Astrocyte (in vitro differentiated cells and primary cell): ENCODE measurements at places on chromosomes 1 and 21. TPM values are rescaled to one million over a fixed set of nuclear protein-coding genes. Genes with fewer than 3 reads are reported as not detected.

Gene TMEM269
- total RNA-seq = 0.07 and 0.09 TPM in 2 replicates

Gene ST6GALNAC5
- total RNA-seq = 0.19 and 1.3 TPM in 2 replicates

Gene RGS13
- not detected in 2 replicates for total RNA-seq

GRCh38 chr1:155389826-155390225 is 69.1 kb downstream of the RUSC1 start:
- DNase-seq = peak; percentile 2

GRCh38 chr1:243562473-243562872 is 287.6 kb downstream of the AKT3 start:
- DNase-seq = no peak

- peak; percentile 67 for DNase-seq
Observed at GRCh38 chr1:35062518-35063196, 16.5 kb upstream of the ZMYM1 start.

DNA sequence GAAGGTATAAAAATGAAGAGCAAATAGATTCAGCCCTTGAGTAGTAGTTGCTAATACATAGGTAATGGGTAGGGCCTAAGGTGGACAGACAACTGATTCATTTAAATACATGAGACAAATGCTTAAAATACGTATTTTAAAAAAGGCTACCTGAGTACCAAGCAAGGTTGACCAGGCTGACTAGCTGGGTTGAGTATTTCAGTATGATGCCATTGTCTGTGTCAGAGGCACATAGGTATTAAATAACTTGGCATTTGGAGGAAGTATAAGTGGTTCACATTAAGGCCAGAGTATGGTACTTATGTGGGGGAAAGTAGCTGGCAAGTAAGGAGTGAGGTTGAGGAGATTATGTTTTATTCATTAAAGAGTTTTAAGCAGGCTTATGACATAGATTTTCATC is 19.4 kb downstream of the NEK7 start:
- no peak for DNase-seq

GRCh38 chr1:210739627-210740026 is 394.3 kb downstream of the KCNH1 start:
- peak; percentile 6 for DNase-seq

DNA sequence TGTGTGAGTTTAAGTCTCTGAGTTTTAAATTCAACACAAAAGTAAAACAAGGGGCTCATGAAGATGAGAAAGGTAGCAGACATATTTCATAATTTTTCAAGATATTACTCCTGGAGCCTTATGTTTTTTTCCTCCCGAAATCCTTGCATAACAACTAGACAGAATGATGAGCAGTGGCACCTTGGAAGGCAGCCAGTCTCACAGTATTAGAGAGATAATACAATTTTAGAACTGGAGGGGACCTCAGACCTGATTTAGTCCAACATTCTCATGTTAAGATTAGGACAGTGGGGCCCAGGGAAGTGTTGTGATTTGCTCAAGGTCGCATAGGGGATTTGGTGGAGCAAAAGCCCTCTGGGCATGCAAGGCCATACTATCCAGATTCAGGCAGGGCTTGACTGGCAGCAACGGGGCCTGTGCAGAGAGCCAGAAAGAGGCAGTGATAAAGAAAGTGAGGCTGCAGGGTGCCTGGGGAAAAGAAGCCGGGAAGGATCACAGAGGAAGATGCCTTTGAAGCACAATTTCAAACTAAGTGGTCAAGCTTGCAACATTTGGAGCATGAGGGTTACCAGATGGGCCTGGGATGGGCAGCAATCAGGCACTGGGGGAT is 31.4 kb upstream of the BCL9 start:
- DNase-seq = no peak
